ENCODE measurements at places on chromosomes 16 and 17.

- DNase-seq: peak; percentile 28
Observed at GRCh38 chr16:67163164-67163998, 1.2 kb upstream of the HSF4 start.

DNA sequence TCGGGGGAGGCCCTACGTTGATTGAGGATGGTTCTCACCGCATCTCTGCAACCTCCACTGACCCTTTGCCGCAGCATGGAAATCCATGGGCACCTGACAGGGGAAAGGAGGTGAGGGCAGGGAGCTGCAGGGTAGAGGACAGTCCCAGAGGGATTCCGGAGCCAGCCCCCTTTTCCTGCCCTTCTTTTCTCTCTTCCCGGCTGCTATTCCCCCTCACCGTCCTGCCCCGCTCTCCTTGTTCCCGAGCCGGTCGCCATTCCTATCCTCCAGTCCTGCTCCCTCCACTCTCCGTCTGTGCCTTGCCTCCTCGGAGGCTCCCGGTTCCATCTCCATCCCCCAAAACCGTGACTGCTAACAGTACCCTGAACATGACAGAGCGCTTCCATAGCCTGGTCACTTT is 4.8 kb downstream of the SPATA32 start:
- DNase-seq: no peak

- no peak for DNase-seq
Observed at GRCh38 chr17:41524261-41524660, 3.8 kb downstream of the KRT19 start.

GRCh38 chr17:16870253-16871245 is 101.4 kb downstream of the TNFRSF13B start:
- DNase-seq: no peak

DNA sequence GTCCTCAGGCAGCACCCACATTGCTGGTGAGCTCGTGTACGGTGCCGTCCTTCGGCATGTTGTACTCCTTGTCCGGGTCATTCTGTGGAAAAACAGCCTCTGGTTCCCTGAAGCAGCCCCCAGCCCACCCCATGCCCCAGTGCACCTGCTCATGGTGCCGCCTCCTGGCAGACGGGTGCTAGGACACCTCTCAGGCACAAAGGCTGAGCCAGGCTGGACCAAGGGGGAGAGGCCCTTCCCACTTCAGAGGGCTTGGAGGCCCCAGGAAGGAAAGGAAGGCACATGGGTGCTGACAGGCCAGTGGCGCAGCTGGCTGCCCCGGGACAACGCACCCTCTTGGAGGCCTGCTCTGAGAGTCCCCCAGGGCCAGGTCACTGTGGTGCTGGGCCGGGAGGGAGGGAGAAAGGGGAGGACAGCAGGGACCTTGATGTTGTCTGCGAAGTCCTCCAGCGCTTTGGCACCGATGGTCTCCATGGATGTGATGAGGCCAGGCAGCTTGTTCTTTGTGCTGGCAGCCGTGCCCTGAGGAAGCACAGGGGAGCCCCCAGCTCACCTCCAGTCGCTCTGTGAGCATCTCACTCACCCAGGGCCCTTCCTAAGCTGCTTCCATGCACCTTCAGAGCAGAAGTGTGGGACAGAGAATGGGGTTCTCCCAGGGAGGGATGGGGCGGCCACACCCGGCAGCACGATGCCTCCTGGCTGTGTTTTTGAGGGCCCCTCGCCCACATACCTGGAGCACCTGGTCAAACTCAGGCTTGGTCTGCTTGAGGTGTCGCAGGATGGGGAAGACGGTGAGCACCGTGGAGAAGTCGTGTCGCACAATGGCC is 9.3 kb downstream of the ZACN start:
- DNase-seq: no peak

All from activated T-helper 1 cell treated with Interleukin-2 at 50 U/mL for 16 hours (primary cell).